ENCODE measurements at places on chromosomes 3 and 15.

DNA sequence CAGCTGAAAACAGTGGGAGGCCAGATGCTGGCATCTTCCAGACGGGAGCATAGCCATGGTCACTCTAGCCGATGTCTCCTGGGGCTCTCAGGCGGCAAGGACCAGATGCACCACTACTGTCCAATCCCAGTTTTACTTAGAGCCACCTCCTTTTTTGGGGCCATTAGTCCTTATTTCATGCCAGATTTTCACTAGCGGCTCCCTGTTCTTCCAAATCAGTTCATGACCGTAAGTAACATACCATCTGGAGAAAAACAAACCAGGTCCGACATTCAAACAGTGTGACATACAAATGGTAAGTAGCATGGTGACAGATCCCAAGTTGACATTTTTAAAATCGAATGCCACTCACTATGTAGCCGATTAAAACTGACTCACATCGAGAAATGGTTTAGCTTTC lies 4.1 kb upstream of the MAP6D1 start:
- no peak for DNase-seq

GRCh38 chr3:126538316-126538715 lies 14.4 kb downstream of the CHST13 start:
- no peak for DNase-seq

GRCh38 chr3:142209655-142210054 lies 15.7 kb downstream of the GK5 start:
- no peak for DNase-seq

- DNase-seq = no peak
These were observed 764 bp downstream of the UACA start for GRCh38 chr15:70762469-70763119.

DNA sequence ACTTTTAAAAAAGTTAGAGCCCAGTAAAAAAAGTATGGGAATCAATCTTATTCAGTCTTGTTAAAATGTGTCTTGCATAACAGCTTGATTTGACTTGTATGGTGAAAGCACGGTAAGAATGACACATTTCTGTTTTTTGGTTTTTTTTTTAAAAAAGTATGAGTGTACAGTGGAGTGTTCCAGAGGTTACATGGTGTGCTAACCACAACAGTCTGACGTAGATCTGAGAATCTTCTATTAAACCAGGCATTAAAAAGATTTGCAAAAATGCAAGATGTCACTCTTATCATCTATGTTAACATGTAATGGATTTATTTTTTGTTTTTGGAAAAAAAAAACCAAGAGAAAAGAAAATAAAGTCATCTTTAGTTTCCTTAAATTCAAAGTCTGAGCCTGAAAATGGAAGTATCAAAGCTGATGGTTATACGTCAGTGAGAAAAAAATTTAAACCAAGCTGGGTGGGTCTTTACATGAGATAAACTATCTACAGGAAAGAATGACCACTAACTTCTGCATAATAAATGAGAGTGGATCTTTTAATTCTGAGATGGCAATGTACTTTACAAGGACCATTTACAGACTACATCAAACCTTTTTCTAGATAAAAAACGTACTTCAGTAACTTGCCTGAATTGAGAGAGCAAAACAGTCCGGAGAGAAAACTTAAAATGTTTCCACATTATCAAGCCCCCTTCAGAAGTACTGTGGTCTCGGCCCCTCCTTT lies 1.6 kb downstream of the GABPB1 start:
- DNase-seq = no peak

DNA sequence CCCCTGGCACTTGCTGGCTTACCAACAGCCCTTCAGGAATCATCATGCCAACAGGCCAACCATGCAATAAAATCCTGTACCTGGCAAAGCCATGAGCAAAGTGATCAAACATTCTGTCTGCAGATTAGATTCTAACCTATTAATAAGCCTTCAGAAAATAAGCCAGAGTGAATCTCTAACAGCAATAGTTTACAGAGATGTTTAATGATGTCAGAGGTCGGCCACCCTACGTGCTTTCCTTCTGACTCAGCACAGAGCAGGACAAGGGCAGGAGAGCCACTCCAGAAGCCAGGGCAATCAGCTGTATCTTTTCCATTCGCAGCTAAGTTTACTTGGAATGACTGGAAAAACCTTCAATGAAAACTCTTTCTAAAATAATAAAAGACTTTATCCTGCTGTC lies 13.1 kb downstream of the COL8A1 start:
- DNase-seq = no peak
